Psoas muscle (tissue), 8 donors: ENCODE measurements at places on chromosomes 1 and 21. TPM values are rescaled to one million over a fixed set of nuclear protein-coding genes. Genes with fewer than 3 reads are reported as not detected.

- DNase-seq, result no peak
Measured at GRCh38 chr1:91729621-91730358, 156.2 kb downstream of the TGFBR3 start.

GRCh38 chr21:27515676-27516075 is 548.8 kb upstream of the ADAMTS5 start:
- no peak for DNase-seq

GRCh38 chr1:41677620-41678019 is 193.1 kb upstream of the EDN2 start:
- DNase-seq, result no peak

DNA sequence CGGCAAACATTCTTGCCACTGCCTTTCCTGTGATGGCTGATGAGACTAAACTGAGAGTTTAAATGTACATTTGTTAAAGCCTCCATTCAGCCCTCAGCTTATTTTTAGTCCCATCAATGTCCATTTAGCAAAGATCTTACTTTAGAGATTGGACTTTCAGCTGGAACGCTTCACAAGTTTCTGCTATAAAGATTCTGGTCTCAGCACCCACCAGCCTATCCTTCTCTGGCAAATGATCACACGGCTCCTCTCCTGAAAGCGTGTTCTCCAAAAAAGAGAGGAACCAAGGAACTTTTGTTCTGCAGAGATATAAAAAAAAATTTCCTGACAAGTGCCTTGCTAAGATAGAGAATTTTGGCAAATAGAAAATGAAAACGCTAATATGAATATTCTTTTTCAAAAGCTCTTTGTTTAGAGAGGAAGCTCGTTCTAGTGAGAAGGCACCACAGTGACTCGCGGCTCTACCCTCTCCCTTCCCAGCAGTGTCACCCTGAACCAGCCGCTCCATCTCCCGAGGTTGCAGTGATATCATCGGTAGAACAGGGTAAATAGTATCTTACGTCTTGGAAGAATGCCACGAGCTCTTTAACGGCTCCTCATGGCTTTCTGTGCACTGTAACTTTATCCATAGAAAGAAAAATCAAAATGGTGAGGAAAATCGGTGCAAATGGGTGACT is 200.2 kb downstream of the APP start:
- DNase-seq, result no peak

DNA sequence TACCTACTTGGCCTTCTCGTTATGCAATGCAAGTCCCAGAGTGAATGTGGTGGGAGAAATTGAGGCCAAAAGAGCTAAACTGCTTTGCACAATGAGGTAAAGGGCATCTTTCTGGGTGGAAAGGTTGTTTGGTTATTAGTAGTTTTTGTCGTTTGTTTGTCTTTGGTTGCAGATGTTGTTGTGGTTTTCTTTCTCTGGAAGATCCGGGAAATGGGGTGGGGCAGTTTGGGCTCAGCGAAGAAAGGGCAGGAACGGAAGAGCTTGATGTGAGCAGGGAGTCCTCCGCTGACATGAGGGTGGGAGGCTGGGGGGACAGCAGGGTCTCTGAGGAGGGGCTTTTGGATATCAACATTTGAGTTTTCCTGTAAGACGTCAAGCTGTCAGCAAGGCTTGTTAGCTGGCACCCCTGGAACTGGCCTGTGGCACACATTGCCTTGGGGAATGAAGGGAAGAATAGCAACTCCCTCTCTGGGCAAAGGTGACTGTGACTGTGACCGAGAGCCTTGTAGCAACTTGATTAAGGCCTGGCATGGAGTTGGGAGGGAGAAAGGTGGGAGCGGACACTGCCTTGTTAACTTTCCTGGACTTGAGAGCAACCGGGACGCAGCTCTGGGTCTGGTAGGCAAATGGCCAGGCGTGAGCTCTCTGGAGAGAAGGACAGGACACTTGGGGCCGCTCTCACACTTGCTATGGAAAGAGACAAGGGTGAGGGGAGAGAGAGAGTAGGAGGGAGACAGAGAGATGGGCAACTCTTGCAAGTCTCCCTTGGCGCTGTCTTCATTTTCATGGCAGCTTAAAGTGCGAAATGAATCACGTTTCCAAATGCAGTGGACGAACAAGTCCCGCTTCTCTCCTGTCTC is 15.4 kb upstream of the OPRD1 start:
- DNase-seq, result no peak

The GIPC2 gene
- total RNA-seq, result 1.2 TPM

The TNNT2 gene
- 26.6 TPM for total RNA-seq

The GABRD gene
- total RNA-seq, result not detected
